ENCODE measurements at places on chromosomes 5 and 9. TPM values are rescaled to one million over a fixed set of nuclear protein-coding genes. Genes with fewer than 3 reads are reported as not detected.

GRCh38 chr9:107351382-107352045 is 68.4 kb downstream of the RAD23B start:
- DNase-seq = peak; percentile 65

DNA sequence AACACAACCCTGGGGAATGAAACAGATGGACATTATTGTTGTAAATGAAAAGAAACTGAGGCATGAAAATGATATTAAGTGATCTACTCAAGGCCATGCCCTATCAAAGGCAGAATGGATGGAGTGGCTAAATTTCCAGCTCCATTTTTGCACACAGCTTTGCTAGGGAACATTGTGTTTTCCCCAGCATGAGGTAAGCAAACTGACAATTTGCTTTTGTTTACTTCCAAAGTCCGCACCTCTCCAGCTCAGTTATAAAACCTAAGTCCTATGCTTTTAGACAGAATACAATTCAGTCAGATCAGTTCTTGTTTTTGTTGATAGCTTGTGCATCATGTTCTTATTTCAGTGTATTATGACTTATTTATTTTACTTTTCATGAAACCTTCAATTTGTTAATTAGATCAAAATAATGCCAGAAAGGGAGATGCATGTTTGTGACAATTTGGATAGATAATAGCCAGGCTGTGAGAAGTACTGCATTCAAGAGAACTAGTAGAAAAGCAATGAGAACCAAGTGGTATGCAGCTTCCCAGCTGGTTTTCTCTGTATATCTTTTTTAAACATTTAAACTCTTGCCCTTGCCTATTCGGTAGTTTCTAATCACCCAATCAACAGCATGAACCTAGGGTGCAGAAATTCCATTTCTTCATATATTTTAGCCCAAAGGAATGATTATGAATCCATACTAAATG is 380.8 kb downstream of the SPATA31D1 start:
- DNase-seq = no peak

GRCh38 chr9:110650991-110651411 is 17.6 kb upstream of the MUSK start:
- DNase-seq = no peak

DNA sequence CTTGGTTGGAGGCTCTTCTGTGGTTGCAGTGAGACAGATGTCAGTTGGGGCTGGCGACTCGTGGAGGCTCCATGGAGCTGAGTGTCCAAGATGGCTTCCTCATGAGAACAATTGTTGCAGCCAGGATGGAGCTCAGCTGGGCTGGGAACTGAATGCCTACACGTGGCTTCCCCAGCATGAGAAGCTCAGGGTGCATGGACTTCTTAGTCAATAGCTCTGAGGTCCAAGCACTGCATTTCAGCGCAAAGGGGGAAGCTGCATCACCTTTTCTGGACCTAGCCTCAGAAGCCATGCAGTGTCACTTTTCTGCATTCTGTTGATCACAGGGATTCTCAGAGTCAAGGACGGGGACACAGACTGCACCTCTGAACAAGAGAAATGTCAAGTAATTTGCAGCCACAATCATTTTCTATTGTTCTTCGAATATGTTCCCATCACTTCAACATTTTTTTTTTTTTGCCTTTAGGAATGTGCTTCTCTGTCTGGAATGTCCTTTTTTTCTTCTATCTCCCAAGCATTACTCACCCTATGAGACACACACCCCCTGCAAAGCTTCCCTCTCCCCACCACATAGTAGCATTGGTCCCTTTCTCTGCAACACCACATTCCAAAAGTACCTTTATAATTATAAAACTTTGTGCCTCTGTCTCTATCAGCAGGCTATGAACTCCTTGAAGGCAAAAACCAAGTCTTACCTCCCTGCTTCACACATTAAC is 57.5 kb upstream of the STK32A start:
- DNase-seq = no peak

- DNase-seq = no peak
These were observed 150.0 kb upstream of the CD180 start for GRCh38 chr5:67346611-67347010.

DNA sequence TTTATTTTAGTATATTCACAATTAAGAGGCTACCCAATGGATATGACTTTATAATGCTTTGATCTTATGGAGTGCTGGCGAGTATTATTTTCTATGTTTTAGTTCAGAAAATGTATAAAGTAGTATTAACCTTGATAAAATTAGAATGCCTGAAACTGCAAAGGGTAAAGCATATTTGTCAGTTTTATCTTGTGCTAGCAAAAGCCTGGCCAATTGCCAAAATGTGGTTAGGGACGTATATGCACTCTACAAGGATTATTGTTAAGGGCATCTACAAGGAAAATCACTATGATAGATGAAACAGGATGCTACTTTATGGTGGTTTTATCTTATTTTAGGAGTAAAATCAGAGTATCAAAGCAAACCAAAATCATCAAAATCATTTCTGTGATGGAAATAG is 281.7 kb downstream of the CCDC171 start:
- DNase-seq = no peak

Gene NUTM2F
- not detected for total RNA-seq

Gene EGFLAM
- total RNA-seq = 3.7 TPM

Gene TMEM245
- 67.7 TPM for total RNA-seq

Gene PCDHGA12
- 5.0 TPM for total RNA-seq

Gene PCDHGA11
- total RNA-seq = 5.1 TPM

Gene PCDHB2
- 1.8 TPM for total RNA-seq

Gene CCL19
- total RNA-seq = 11.4 TPM
